ENCODE measurements at places on chromosomes 4 and X.
A peak's percentile ranks its signal among the peaks of the same experiment; 100 is the strongest.

- no peak for ATAC-seq
Observed at GRCh38 chr4:92262371-92262770, 41.4 kb upstream of the GRID2 start.

- peak; percentile 71 for ATAC-seq
Observed at GRCh38 chr4:86957215-86957614, 22.4 kb downstream of the AFF1 start.

DNA sequence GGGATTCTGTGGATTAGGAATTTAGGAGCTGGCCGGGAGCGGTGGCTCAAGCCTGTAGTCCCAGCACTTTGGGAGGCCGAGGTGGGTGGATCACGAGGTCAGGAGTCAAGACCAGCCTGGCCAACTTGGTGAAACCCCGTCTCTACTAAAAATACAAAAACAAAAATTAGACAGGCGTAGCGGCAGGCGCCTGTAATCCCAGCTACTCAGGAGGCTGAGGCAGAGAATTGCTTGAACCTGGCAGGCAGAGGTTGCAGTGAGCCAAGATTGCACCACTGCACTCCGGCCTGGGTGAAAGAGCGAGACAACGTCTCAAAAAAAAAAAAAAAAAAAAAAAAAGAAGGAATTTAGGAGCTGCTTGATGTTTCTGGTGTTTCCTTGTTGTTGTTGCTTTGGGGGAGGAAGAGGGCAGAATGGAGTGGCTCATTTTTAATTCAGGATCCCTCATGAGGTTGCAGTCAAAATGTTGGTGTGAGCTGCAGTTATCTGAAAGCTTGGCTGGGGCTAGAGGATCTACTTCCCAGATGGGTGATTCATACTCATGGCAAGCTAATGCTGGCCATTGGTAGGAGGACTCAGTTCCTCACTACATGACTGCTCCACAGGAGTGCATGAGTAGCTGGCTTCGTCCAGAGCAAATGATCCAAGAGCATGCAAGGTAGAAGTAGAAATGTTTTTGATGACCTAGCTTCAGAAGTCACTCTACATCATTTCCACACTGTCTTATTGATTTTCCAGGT is 26.5 kb upstream of the JADE1 start:
- ATAC-seq: no peak

DNA sequence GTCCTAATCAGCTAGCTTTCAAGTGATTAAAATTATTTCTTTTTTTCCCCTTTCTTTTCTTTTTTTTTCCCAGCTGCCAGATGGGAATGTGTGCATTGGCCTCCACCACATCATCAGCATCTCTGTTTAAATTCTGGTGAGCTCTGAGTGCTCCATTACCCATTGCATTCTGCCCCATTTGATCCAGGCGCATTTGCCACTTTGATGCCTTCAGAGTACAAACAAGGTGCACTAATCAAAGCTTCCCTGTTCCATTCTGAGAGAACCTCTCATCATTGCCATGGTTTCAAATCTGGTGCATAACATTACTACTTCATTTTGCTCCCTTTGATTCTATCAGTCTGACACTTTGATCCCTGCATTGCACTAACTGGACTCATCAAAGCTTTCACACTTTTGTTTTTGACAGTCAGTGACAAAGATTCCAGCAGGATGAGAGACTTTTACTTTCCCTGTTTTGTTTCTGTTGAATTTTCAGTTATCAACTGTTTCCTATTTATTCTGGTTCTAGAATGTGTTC is 238.8 kb upstream of the PCDH10 start:
- no peak for ATAC-seq

DNA sequence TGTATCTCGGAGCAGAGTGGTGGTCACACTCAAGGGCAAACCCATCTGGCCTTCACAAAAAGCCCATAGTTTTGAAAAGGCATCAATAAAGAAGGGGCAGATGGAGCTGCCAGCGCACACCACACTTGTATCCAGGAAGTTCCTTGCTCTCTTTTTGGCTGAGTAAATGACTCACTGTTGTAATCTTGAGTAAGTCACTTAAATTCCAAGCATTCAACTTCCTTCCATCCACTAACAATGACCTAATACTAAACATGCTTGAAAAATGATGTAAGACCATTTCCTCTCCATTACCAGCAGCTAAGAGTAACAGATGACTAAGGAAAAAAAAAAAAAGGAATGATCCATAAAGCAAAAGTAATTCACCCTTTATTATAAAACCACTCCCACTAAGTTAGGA is 32.4 kb upstream of the MYOZ2 start:
- no peak for ATAC-seq

DNA sequence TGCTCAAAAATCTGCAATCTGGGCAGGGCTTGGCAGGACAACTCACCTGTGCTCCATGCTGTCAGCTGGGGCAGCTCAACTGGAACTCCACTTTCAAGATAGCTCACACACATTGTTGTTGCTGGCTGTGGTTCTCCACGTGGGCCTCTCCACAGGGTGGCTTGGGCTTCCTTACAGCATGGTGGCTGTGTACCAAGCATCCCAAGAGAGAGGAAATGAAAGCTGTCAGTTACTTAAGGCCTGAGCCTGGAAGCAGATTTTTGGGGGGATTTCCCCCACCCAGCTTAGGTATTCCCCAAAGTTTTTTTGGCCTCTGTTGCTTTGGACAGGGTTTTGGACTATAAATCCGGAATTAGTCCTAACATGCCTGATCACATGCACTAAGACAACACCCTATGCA is 81.0 kb downstream of the BCOR start:
- no peak for ATAC-seq

DNA sequence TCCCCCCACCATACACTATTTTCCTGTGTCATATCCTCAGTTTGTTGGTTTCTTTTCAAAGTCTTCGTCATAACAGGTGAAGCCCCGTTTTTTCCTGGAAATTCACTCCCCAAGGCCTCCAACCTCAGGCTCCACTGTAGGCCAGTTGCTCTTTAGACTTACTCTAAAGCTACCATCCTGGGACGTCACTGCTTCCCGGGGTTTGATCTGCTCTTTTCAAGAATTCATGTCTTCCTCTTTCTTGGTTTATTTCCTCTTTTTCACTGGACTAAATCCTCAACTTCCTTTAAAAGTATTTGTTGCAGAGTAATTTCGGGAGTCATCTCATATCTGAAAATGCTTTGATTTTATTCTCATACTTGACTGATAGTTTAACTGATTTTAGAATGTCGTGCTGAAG is 6.5 kb upstream of the SERTM2 start:
- ATAC-seq: no peak

- no peak for ATAC-seq
Observed at GRCh38 chr4:43782391-43782790, 666.2 kb downstream of the KCTD8 start.

DNA sequence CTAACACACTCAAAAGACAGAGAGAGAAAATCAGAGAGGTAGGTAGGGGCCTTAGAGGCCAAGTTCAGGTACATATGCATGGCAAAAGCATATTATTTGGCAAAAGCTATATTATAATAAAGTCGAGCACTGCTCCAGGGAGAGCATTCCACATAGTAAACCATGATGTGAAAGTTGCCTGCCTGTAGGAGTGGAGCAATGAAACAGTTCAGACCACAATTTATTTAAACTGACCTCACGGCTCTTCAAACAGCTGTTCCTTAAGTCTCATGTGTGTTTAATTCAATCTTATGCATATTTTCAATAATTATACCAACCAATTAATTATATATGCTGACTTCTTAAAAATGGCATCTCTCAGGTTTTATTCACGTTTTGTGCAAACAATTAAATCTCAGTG is 3.3 kb downstream of the RFC1 start:
- ATAC-seq: no peak

DNA sequence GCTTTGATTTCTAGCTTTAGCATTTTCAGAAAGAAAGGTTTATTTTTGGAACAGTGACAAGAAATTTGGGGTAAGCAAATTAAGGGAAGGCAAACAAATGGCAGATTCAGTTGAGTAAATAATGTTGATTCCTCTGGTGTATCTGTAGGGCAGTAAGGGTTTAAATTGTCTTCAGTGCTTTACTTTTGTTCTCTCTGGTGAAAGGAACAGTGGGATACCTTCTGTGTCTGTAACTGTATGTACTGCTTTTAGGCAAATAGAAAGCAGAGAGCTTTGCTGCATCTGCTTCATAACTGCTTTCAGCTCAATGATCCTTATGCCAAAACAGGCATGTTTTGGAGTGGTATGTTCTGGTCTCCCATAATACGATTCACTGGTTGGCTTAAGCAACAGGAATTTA is 932.1 kb upstream of the SLIT2 start:
- ATAC-seq: no peak

GRCh38 chr4:86741846-86742245 is 107.3 kb downstream of the SLC10A6 start:
- ATAC-seq: no peak

DNA sequence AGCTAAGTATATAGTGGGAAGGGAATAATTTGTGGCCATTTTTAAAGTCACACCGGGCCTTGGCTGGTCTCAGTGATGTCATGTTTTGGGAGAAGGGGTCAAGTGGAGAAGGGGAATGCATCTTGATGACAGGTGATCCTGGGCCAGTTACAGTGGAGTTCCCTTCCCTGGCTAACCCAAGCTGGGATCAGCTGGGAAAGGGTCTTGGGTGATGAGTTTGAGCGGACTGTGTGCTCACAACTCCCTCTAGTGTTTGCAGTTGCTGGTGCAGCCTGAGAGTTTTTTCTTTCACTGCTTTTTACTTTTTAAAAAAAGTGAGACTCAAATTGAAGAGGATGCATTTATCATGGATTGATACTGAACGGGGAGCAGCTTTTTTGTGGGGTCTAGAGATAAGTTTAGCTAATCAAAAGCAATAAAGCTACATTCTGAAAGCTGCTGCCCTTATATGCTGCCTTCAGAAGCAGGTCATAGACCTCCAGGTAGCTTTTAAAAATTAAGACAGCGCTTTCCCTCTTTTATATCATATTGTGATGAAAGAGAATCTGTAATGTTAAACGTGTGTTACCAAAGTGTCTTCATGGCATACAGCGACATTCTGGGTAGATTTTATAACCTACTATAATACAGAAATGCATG is 164.7 kb downstream of the DCLK2 start:
- ATAC-seq: no peak

GRCh38 chr4:121278811-121279368 is 101.9 kb downstream of the QRFPR start:
- ATAC-seq: peak; percentile 65

DNA sequence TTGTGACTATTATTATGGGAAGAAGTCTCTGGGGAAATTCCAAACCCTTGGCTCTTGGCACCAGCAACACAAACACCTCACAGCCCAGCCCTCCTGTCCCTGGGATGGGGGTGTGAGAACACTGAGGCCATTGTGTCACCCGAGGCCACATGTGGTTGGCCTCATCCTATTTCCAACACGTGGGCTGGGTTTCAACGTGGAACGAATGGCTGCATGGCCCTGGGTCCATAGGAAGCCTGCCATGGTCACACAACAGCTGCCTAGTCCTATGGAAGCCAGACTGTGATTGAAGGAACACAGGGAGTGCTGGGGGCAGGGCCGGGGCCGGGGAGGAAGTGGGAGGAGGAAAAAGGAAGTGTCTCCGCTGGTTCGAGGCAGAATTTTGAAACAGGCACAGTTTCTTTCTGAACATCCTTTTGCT is 10.0 kb downstream of the CLCN4 start:
- peak; percentile 63 for ATAC-seq

GRCh38 chr4:70816894-70817293 is 22.8 kb downstream of the GRSF1 start:
- no peak for ATAC-seq

DNA sequence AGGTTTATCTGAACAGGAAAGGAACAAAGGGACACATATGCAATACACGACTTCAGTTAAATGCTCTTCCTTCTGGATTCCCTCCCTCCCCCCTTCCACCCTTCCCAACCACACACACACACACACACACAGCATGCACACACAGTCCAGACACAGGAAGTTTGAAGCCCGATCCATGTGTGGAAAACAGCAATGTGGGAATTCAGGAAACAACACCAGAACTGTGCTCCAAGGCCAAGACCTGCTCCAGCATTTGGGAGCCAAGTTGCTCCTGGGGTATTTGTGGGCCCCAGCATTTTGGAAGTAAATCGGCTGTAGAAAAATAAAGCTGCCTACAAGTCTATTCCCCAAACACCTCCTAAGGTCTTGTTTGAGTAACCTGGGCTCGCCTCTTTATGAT is 5.6 kb upstream of the AMOT start:
- ATAC-seq: no peak

GRCh38 chr4:163194593-163194992 is 27.9 kb upstream of the NAF1 start:
- ATAC-seq: no peak

DNA sequence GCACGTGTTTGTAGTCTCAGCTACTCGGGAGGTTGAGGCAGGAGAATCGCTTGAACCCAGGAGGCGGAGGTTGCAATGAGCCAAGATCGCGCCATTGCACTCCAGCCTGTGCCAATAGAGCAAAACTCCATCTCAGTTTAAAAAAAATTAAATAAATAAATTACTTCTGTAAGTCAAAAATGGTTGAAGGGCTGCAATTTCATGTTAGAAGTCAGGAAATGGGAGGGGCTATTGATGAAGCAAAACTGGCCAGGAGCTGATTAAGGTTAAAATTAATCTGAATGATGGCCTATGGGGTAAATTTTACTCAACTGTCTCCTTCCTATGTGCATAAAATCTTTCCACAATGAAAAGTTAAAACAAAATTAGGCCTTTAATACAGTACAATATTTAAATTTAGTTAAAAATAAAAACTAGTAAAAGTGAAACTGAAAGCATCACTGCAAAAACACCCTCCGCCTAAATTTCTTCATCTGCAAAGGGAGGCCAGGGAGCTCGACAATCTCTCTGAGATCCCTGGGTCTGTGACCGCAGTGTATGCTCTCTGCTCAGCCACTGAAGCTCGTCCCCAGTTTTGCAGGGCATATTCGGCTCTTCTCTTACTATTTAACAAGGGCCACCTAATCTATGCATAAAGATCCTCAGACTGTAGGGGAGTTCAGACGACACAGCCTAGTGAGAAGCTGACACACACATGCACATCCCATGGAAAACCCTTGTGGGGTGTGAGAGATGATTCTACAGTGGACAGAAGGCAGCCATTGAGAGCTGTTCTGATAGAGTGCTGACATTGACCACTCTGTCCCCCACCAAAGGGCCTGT is 57.2 kb downstream of the IRF2 start:
- peak; percentile 32 for ATAC-seq

DNA sequence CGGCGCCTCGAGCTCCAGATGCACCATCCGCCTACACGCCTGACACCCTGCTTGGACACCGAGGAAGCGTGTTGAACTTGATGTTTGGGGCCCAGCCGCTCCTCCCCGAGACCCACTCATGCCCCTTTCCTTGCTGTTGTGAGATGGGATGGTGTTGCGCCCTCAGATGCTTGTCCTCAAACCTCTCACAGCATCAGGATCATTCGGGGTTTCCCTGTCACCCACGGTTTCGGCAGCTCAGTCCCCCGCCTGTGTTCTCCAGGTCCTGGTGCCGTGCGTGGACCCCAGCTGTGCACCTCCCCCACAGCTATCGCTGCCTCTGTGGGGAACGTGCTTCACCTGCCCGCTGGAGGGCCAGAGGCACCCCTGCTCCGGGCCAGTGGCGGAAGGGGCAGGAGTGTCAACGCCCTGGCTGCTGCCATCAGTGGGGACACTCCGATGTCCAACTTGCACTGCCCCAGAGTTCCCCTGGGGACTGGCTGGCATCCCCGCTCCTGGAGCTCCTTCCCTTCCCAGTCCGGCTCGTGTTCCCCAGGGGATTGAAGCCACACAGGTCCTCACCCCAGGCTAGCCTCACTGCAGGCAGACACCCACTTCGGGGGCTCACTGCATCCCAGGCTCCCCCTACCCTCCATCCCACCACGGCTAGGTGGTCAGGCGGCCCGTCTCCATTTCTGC is 82.3 kb upstream of the ADRA2C start:
- no peak for ATAC-seq

Measured in stimulated activated memory B cell treated with anti-CD40 and anti-IgM and Interleukin-4, amounts not matched to agents 10 μg/mL and 1 μg/mL and 100 μg/mL, for 72 hours (primary cell).